CD4-positive, alpha-beta T cell treated with Interleukin-6 at 100 ng/mL for 8 hours (primary cell): ENCODE measurements at places on chromosomes 1 and 21.

DNA sequence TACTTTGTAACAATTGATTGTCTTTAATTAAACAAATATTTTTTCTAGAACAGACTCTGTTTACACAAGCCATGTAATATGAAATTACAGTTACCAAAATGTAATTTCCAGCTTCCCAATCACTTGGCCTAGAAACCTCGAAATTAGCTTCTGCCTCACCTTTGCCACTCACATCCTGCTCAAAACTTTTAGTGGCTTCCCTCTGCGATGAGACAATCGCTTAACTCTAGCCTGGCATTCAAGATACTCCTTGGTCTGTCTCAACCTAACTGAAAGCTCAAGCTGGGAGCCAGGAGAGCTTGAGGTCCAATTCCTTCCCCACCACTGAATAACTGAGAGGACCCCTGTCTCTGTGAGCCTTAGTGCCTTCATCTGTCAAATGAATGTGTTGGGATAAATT is 42.8 kb downstream of the GFI1 start:
- DNase-seq, result no peak

GRCh38 chr1:160177667-160178066 is 12.7 kb upstream of the CASQ1 start:
- no peak for DNase-seq

- no peak for DNase-seq
Measured at GRCh38 chr1:161092621-161093028, 3.3 kb upstream of the NECTIN4 start.

DNA sequence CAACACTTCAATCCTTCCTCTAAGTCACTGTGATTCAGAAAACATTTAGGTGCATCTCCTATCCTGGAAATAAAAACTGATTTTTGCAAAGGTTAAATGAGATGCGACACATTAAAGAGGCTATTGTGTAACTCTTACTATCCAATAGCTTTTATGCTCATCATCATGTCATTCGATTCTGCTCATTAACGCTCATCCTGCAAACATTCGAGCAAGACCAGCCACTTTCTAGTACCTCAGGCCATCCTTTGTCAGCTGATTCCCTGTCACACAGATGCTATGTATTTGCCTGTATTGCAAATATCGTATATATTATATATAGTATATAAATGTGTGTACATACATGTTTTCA is 131.6 kb downstream of the TLR5 start:
- no peak for DNase-seq

GRCh38 chr1:160210561-160210960 is 5.4 kb downstream of the PEA15 start:
- DNase-seq, result no peak
